ENCODE measurements at places on chromosomes 6 and 20.

DNA sequence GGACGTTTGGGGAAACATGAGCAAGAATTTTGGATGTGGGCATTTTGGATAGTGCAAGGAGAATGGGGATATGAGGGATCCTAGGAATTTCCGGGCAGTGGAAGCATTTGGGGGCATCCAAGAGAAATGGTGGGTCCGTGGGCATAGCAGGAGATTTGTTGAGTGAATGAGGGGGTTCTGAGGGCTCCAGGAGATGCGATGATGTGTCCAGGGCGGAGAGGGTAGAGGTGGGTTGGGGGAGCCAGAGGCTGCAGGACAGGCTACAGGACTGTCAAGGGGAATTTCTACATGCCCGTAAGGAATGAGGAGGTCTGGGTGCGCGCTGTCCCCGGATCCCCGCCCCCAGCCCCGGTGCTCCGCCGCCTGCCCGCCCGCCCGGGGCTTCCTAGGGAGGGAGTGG, 364 bp downstream of the FRS3 start:
- no peak for DNase-seq

DNA sequence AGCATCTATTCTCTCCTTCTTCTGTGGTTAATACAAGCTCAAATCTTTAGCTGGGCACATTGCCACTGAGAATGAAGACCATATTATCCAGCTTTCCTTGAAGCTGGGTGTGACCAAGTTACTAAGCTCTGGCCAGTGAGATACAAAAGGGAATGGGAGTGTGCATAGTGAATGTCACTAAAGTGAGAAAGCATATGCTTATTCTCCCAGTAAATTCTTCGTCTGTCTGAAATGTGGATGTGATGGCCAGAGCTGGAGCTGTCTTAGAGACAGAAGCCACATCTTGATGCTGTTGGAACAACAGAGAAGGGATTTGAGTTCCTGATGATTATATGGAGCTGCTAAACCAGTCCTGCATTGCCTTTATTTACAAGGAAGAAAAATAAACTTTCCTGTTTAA, 60.1 kb downstream of the SESN1 start:
- no peak for DNase-seq

DNA sequence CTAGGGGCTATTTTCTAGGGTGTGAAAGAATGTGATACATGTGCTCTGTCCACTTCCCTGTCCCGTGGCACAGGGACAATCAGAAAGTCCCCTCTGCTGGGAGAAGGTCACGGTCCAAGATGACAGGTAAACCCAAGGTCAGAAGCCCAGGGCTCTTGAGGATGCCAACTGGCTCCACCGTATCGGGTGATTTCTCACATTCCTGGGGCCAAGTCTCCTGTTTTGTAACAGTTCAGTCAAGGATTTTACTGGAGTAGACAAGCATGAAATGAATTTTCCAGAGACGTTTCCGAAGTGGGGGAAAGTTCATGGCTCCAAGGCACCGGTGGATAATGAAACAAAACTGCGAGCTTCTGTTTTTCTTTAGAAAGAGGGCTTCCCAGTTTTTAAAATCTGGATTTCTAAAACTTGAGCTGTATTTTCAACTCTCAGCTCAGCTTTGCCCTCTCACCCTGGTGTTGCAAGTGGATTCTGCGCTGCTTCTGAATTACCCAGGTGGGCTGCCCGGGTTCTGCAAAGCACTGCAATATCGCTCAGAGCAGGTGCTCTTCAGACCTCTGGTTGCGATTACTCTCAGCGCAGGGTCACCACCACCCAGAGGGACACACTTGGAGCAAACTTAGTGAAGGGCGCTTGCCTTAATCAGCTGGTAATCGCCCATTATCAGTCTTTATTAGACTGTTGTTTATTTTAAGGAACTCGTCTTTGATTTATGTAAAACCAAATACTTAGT, 64.4 kb upstream of the TMEM170B start:
- no peak for DNase-seq

DNA sequence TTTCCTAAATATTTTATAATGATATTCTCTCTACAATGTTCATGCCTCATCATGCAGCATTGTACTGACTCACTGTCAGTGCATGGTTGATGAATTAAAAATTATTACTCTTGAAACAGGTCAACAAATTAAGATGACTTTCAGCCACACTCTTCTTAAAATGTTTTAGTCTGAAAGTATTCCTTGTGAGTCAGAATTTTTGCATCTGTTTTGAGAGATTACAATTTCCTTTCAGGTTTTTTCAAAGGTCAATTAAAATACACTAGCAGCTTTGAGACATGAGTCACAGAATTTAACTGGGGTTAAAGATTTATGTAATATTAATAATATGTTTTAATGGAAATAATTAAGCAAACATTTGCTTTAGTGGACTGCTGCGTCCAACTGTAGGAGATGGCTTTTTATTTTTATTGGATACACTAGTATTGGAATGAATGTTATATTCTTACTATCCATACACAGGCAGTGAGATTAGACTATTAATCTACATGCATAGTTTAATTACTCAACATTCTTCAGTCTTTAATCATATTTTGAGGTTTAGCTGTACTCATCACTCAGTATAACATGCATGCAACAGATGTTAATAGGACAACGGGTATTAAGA, 9.7 kb downstream of the COL12A1 start:
- no peak for DNase-seq

- no peak for DNase-seq
Measured at GRCh38 chr20:37892001-37892400, 10.9 kb upstream of the VSTM2L start.

GRCh38 chr6:13523826-13524622, 36.6 kb upstream of the GFOD1 start:
- DNase-seq, result no peak

GRCh38 chr6:125746019-125746414, 3.4 kb upstream of the HEY2 start:
- no peak for DNase-seq

GRCh38 chr20:21101453-21101931, 4.7 kb downstream of the LINC00237 start:
- DNase-seq, result no peak

- no peak for DNase-seq
Measured at GRCh38 chr6:124055963-124056362, 252.3 kb downstream of the NKAIN2 start.
